ENCODE measurements at places on chromosomes 16 and 17.

DNA sequence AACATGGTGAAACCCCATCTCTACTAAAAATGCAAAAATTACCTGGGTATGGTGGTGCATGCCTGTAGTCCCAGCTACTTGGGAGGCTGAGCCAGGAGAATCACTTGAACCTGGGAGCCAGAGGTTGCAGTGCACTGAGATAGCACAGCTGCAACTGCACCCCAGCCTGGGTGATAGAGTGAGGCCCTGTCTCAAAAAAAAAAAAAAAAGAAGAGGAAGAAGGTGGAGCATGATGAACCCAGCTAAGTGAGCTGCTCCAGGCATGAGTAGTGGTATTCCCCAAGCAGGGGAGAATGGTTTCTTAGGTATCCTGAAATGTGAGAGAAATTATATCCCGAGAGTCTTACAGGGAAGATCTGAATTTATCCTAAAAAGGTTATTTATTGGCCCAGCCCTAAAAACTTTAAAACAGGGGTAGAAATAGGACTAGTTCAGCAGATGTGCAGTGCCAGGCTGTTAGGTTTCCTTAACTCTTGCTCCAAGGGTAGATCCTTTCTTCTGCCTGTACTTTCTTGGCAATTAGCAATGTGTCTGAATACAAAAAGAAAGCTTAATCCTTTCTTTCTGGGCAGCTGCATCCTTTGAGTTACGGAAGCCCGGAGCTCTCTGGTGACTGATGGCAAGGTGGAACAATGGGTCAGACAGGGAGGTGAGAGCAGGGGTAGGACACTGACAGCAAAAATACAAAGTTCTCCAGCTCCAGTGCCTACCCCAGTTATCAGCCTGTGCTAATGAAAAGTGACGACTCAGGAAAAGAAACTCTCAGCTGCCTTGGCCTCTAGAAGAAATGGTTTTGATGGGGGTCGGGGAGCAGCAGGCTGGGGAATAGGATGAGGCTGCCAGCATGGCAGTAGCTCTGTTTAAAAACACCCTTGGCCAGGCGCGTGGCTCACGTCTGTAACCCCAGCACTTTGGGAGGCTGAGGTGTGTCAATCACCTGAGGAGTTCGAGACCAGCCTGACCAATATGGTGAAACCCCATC lies 36.5 kb upstream of the TOB1 start:
- DNase-seq = no peak

GRCh38 chr17:17681744-17682292 lies 560 bp downstream of the RAI1 start:
- no peak for DNase-seq

DNA sequence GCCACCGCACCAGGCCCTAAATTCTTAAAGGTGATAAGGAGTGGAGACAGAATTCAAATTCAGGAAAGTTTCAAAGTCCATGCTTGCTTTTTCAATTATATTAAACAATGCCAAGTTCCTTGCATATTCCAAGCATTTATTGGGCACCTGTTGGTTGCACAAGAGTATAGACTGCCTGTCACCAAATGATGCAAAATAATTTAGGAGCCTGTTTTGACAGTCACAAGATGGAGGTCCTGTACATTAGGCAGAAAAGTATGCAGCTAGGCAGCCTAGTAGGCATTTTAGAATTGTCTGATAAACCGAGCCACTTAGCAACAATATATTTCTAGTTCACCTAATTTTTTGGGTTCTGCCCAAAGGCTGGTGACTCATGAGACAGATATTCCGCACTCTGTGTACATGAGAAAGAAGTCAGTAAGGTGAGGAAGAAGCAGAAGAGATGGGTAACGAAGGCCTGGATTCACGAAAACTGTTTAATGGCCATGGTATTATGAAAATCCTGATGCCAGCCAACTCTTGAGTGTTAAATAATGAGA lies 7.3 kb downstream of the ACACA start:
- no peak for DNase-seq

DNA sequence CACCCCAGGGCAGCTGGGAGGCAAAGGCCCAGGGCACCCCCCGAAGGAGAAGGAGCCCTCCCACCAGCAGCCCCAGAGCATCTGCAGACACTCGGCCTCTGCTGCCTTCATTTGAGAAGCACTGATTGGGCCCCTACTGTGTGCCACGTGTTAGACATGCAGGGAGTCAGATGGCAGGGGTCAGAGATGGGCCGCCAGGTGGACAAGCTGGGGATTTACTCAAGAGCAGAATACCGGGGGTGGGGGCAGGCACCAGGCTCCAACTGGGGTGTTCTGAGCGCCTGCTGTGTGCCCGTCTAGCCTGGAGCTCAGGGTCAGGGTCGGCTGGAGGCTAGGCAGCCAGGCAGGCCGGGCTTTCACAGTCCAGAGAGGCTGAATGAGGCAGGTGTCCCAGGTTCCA lies 18.7 kb downstream of the TPSG1 start:
- DNase-seq = no peak

DNA sequence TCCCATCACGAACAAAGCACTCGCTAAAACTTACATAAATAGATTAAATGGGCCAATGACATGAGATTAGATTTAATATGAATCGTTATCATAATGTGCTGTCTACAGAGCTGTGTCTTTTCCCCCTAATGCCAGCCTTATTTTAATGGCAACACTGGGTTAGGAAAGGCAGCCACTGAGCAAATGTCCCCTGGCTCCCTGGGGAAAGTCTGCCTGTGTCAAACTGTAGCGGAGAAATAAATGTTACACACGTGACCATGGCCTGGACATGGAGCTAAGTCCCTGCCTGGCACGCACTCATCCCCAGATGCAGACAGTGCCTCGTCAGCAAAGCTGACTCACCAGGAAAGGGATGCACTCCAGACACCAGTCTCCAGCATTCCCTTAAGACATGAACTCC lies 61.3 kb upstream of the SDK2 start:
- DNase-seq = peak; percentile 27

GRCh38 chr16:57799600-57800199 lies 2.6 kb downstream of the KIFC3 start:
- DNase-seq = no peak

- no peak for DNase-seq
These were observed 108.8 kb downstream of the ELAC2 start for GRCh38 chr17:12909046-12909445.

DNA sequence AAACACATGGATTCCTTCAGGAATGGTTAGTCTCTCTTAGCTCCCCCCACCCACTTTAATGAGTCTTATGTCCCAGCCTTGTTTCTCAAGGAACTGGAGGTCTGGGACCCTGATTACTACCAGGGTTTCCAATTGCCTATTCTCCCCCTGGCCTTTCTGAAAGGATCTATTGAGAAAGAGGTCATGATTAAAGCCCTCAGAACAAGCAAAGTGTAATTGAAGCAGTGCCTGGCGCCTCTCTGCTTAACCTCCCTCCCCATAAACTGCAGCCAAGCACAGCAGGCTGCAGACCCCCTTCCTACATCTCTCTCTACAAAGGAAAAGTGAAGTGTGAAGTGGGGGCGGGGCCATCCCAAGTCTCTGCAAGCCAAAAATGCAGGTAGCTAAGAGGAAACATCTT lies 159.7 kb upstream of the CDH11 start:
- peak; percentile 81 for DNase-seq

- DNase-seq = peak; percentile 16
These were observed 65.5 kb upstream of the HSBP1 start for GRCh38 chr16:83742124-83742899.

GRCh38 chr17:41982026-41982760 lies 15.6 kb downstream of the CNP start:
- DNase-seq = peak; percentile 47

DNA sequence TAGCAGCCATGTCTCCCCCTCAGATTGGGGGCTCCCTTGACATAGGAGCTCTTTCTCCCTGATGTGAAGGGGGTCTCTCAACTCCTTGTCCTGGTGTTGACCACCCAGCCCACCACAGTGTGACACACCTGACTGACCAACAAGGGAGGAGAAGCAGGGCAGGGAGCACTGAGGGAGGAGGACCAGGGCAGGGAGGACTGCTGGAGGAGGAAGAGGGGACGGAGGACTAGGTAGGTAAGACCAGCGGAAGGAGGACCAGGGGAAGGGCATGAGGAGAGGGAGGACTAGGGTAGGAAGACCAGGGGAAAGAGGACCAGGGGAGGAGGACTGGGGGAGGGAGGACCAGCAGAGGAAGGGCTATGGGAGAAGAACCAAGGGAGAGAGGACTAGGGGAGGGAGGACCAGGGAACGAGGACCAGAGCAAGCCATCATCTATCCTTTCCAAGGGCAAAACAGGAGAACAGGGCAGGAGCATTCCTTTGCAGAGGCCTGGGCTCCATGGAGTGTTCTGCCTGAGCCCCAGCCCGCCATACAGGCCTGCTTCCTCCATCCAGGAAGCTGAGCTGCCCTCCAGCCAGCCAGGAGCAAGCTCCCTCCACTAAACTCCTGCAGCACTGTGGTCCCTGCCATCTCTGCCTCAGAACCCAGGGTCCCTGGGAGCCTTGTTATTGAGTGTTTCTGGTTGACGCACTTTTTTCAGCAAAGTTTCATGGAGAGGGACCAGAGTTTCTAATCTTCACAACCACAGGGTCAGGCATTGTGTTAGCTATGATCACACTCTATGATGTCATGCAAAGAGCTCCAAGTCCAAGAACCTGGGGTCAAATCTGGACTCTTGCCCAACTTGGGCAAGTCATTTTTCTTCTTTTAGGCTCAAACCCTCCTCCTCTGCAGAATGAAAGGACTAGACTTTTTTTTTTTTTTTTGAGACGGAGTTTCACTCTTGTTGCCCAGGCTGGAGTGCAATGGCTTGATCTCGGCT lies 15.4 kb upstream of the KRT17 start:
- DNase-seq = no peak

- DNase-seq = no peak
These were observed 303.5 kb downstream of the FOXL1 start for GRCh38 chr16:86881861-86882273.

DNA sequence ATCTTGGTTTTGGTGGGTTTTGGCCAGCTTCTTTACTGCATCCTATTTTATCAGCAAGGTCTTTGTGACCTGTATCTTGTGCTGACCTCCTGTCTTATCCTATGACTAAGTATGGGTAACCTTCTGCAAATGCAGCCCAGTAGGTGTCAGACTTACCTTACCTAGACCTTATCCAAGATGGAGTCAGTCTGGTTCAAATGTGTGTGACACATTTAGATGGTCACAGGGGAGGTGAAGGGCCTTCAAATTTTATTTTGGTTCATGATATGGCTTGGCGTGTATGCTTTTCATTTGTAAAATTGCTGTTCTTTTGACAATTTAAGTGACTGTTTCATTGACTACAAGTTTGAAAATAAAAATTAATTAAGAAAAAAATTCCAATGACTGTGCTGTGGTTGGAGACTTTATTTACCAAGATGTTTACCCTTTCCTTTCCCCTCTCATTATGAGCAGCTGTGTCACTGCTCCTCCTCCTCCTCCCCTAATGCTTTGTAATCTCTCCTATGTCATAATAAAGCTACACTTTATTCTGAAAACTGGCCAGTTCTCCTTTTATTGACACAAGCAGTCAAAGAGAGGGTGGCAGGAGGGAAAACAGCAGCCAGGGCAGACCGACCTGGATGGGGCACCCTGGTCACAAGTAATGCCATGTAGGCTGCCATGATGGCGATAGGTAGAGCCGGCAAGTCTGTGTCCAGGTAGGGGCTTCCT lies 49.4 kb downstream of the TNFRSF13B start:
- DNase-seq = no peak

DNA sequence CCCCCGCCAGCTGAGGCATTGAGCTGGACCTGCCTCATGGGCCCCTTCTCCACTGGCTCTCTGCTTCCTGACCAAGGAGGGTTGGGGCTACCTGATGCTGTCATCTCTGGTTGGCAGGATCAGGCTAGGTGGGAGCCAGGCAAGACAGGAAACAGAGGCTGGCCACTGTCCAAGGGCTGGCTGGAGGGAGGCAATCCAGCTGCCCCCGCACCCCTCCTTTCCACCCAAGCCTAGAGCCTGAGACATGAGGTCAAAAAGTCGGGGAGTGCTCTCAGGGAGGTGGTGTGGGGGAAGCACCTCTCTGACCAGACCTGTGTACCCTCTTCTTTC lies 14.5 kb downstream of the NGFR start:
- DNase-seq = no peak

DNA sequence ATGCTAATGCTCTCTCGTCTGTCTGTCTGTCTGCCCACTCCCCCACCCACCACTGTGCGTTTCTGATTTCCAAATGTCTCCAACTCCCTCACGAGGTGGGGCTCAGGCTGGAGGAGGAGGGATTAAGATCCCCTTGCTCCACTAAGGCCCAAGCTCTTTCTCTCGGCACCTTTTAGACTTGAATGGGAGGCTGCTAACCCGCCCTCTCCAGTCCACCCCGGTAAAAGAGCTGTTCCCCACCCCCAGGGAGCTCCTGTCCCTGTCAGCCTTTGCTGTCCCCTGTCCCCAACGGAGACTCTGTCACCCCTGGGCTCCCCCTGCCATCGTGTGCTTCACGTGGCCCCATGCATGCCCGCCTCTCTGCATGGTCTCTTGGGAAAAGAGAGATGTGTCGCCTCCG lies 68.5 kb upstream of the PLCG2 start:
- peak; percentile 44 for DNase-seq

DNA sequence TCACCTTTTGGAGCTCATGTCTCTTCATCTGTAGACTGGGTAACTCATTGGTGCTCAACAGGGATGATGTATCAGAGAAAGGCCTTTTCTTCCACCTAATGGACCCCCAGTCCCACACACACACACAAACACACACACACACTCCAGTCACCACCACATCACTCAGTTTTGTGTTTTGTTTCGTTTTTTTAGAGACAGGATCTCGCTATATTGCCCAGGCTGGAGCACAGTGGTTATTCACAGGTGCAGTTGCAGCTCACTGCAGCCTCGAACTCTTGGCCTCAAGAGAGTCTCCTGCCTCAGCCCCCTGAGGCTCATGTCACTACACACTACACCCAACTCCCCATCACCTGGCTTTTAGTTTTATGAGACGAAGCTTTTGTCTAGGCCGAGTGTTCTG lies 55.6 kb downstream of the SF3B3 start:
- no peak for DNase-seq

GRCh38 chr16:24635900-24636610 lies 93.4 kb upstream of the TNRC6A start:
- DNase-seq = no peak
